Fibroblast of lung (primary cell): ENCODE measurements at places on chromosomes 1 and 21.

DNA sequence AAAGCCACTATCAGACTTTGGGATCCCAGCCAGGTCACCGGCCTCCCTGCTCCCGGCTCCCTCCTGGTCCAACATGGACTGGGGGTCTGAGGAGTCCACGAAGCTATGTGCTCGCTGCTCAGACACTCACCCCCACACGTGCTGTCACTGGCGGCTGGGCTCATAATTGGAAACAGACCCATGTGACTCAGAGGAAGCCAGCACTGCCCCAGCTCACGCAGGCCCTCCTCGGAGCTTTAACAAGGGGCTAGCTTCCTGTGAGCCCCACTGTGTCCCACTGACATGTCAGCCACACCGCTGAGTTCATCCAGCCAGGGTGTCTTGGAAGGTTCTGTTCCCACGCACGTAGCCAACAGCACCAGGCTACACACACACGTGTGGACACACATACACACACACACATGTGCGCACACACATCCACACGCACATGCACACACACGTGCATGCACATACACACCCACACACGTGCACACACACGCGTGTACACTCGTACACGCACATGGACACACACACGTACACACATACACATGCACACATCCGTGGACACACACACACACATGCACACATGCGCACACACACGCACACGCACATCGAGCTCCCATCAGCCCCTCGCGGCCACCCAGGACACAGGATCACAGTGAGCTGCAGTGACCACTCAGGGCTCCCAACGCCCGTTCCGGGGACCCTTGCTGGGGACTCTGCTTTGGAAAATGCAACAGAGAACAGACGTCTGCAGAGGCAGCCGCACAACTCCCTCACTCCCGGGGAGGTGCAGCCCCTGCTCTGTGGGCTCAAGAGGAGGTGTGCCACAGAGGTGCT, 18.4 kb upstream of the COL6A2 start:
- DNase-seq, result peak; percentile 65

DNA sequence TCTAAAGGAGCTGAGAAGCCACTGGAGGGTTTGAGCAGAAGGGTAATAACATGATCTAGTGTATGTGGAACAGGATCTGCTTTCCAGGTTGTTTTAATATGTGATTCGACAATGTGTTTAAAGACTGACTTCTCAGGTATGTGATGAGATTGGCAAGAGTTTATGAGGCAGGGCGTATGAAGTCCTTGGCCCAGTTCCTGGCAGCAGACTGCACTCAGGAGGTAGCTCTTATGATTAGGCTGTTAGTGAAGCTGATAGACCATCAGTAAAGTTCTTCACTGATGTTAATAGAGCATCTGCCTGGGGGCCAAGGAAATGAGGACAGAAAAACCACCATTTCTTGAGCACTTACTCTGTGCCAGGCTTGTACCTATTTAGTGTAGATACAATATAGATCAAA, 41.9 kb upstream of the SERBP1 start:
- DNase-seq, result no peak

DNA sequence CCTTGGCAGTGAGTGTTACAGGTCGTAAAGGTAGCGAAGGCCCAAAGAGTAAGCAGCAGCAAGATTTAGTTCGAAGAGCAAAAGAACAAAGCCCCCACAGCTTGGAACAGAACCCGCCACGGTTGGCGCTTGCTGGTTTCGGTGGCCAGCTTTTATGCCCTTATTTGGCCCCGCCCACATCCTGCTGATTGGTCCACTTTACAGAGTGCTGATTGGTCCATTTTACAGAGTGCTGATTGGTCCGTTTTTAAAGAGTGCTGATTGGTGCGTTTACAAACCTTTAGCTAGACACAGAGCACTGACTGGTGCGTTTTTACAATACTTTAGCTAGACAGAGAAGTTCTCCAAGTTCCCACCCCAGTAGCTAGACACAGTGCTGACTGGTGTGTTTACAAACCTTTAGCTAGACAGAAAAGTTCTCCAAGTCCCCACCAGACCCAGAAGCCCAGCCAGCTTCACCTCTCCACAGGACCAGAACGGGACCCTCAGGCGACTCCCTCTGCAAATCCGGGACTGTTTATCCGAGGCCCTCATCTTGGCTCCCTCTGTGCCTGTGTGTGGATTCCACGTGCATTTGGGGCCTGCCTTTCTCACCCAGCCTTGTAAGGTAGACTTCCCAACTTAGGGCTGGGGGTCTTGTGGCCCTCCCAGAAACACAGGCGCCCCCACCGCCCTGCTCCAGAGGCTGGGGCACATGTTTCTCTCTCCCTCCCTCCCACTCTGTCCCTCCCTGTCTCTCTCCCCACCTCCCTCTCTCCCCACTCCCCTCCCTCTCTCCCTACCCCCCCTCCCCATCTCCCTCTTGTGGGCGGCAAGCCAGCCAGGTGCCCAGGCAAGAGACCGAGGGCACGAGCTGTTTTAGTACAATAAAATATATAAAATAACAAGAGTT, 12.6 kb downstream of the FTCD start:
- DNase-seq, result no peak

DNA sequence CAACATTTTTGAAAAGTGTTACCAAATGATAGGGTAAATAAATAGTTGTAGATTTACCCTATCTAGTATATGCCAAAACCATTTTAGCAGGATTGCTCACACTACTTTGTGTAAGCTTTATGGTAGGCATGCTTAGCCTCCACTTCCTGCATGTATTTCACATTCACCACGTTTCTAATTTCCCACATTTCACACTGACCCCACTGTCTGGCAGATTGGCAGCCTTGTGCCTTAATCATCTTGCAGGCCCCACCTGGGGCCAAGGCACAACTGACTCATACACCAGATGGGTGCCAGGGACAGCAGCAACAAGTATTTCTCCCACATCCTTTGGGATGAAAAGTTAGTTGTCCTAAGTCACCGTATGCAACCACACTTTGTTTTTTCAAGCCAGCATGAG, 21.2 kb upstream of the CENPF start:
- DNase-seq, result peak; percentile 74

DNA sequence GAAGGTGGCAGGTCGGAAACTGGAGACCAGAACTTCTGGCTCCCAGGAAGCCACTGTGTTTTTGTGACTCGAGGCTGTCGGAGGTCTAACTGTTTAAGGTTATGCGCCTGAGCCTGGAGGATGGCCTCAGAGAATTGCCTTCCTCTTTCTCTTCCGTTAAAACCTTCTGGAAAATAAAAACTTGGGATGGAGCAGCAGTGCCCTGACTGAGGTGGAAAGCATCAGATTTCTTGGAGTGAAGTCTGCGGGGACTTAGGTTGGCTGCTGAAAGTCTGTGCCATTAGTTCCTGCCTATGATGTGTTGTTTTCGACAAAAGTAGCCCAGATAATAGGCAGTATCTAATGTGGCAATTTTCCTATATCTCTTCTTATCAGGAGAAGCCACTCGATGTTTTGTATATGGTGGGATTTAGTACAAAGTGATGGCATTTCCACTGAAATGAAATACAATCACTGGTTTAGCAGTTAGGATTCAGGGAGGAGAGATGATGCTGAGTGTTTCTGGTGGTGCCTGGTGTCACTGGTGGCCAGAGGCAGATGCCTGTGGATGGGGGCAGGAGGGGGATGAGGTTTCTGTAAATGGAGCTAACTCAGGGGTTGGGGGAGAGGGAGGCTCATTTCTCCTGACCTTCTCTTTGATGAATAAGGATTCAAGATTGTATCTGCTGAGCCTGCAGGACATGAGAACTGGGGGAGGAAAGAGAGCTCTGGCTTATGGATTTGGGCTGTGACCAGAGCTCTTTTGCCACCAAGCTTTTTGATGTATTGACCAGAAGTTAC, 150.8 kb downstream of the CAMTA1 start:
- no peak for DNase-seq

DNA sequence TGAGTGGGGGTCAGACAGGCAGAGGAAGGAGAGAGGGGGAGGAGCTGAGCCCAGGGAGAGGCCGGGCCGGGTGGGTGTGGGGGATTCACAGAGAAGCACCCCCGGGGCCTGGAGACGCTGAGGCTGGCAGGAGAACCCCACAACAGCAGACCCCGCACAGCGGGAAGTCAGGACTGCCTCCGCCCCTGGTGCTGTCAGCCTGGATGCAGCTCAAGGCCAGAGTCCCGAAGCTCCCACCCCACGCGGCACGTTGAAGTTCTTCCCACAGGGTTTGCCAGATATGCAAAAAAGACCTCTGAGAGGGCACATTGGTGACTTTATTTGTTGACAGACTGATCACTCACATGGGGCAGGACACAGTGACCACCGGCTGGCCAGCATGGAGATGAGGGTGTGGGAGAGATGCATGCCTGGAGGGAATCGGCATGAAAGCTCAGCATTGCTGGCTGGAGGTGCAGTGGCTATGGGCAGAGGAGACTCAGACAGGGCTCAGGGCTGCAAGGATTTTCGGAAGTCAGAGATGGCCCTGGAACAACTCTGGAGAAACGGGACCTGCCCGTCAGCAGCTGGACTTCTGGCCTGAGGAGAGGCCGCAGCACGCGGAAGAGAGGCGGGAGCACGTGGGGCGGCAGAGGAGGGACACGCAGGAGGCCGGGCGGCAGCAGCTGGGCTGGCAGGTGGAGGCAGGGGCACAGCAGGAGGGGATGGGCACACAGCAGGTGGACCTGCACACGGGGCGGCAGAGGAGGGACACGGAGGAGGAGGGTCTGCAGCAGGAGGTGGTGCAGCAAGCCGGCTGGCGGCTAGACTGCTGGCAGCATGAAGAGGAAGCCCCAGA, 885 bp downstream of the KRTAP10-3 start:
- no peak for DNase-seq

GRCh38 chr1:40606978-40607377, 58.5 kb downstream of the RIMS3 start:
- DNase-seq, result no peak

GRCh38 chr1:165327538-165327937, 29.0 kb downstream of the LMX1A start:
- no peak for DNase-seq
